Fibroblast of villous mesenchyme (primary cell): ENCODE measurements at places on chromosomes 2 and 18. TPM values are rescaled to one million over a fixed set of nuclear protein-coding genes. Genes with fewer than 3 reads are reported as not detected.

The CFAP65 gene
- total RNA-seq: not detected in 2 replicates

The PKDCC gene
- 8.2 and 31.2 TPM in 2 replicates for total RNA-seq

The UGT1A9 gene
- total RNA-seq: not detected in 2 replicates

The PPP4R1 gene
- 99.2 and 136 TPM in 2 replicates for total RNA-seq

DNA sequence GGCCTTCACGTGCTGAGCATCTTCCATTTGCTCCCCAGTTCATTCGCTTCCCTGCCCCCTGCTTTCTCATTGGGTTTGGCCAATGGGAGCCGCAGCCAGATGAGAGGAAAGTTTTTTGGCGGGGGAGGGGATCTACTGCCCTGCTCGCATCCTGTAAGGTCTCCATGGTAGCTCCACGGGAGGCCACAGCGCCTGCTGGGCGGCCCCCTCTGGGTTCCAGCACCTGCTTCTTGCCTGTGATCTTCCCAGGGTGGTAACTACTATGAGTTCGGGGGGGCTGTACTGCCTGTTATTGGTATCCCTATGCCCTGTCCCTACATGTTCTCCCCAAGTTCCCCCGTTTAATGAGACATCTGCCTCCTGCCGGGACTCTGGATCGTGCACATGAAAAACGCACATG is 57.2 kb downstream of the INPP5D start:
- DNase-seq: no peak

The TUBB8B gene
- total RNA-seq: 0.32 and 0.43 TPM in 2 replicates

The FBXO15 gene
- total RNA-seq: 0.32 and 0.43 TPM in 2 replicates

DNA sequence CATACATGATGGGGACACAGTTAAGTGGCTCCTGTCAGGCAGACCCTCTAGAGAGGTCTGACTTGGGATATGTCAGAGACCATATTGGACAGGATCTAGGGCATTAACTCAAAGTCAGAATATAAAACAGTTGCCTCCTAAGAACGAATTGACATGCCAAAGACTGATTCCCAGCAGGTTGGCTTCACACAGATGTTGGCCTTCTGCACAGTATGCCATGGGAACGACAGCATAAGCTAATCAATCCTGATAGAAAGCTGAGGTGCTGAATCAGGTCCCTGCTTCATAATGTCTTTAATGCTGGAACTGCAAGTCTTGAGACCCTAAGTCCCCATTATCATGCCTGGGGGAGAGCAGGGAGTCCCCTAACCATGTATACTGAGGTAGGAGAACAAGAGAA is 165.1 kb downstream of the SRBD1 start:
- no peak for DNase-seq

The HOXD4 gene
- total RNA-seq: 5.5 and 7.8 TPM in 2 replicates

DNA sequence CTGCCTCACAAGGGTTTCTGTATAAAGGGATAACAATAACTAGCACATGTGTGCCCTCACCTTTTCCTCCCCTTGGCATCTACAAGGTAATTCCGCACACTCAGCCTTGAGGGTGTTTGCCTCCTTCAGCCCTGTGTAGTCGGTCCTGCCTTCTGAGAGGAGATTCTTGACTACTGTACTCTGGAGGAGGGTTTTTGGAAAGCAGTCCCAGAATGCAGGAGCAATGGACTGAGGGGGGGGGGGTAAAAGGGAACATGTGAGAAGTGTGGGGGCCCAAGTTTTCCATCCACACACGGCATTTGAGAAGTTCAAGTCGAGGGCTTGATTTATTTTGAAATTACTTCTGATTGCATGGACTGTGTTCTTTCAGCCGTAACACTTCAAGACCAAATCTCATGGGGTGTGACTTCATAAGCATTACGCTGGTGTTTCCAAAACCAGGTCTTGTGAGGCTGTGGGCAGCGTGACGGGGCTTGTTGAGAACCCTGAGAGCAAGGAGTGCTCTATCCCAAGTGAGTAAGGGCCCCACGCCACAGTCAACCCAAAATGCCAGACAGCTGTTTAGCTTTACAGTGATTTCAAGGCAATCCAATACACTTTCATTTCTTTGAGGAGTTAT is 198.7 kb upstream of the MEIS1 start:
- no peak for DNase-seq

GRCh38 chr2:156625360-156626170 is 189.4 kb downstream of the GPD2 start:
- DNase-seq: no peak

The CAPN13 gene
- total RNA-seq: not detected in 2 replicates

DNA sequence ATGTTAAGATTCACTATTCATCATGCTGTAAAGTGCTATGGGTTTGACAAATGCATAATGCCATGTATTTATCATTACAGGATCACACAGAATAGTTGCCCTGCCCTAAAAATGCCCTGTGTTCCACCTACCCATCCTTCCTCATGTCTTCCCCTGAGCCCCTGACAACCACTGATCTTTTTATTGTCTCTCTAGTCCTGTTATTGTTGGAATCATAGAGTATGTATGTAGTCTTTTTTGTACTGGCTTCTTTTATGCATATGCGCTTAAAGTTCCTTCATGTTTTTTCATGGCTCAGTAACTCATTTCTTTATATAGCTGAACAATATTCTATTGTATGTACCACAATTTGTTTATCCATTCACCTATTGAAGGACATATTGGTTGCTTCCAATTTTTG is 20.3 kb downstream of the CCDC150 start:
- DNase-seq: no peak

The C2orf15 gene
- total RNA-seq: not detected in 2 replicates

The CCNYL1 gene
- total RNA-seq: 7.7 and 10.4 TPM in 2 replicates

The CRYBA2 gene
- total RNA-seq: 1.3 TPM in 1 of 2 replicates, not detected in the other

DNA sequence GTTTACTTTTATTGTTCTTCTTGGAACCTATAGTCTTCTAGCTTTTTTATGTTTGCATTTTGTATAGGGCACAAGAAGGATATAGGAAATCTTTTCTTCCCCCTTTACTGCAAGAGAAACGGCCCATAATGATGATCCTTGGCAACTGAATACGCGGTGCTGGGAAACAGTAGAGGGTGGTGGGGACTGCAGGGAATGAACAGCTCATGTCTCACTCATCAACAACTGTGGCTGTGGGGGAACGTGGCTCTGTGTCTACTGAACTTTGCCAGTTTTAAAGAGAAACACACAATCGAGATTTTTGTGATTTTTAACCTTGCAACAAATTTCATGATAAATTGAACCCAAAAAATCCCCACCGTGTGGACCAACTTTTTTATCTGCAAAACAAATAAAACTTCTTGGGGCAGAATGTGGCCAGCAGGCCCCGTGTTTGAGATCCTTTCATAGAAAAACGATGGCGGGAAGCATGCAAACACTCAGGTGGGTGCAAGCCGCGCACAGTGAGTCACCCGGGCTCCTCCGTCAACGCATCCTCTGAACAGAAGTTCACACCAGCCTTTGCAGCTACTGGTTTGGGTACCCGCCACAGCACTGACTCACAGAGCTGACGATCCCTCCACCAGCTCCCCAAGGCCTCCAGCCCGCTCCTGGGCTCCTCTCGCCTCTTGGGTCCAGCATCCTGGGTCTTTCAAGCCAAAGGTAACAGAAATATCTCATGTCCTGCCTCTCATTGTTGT is 149.3 kb downstream of the COL6A3 start:
- no peak for DNase-seq

GRCh38 chr18:49225160-49225559 is 235.3 kb downstream of the DYM start:
- no peak for DNase-seq

The NEDD4L gene
- total RNA-seq: 11.0 and 31.5 TPM in 2 replicates

GRCh38 chr18:55280503-55280902 is 307.5 kb downstream of the TCF4 start:
- DNase-seq: no peak

DNA sequence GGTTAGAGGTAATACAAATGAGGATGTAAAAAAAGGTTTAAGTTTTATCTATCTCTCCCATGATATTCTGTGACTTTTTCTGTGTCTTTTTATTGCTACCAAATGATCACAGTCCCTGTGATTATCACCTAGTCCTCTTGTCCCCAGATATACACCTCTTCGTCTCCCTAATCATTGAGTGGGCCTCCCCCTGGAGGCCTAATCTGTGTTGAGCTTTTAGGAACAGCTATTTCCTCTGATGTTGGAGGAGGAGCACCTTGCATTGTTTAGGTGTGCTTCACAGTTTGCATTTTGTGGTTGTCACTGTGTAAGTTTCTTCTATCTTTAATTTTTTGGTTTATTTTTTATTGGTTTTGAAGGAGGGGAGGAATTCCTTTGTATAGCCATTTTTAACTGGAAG is 33.3 kb downstream of the CCDC85A start:
- DNase-seq: no peak

DNA sequence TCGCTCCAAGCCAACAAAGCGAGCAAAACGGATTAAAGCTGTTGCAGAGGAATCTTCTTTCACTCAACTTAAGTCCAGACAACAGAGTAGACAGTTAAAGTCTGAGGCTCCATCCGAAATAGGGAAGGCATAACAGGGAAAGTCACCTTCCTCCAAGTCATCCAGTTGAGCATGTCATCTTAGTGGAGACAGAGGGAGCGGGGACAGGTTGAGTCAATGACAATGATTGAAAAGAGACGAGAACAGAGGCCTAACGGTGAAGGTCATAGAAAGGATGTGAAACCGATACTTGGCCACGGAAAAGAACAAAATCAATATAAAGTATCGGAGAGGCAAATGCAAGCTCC is 455 bp downstream of the C18orf32 start:
- peak; percentile 34 for DNase-seq

GRCh38 chr2:1091895-1092585 is 141.4 kb downstream of the SNTG2 start:
- DNase-seq: peak; percentile 7

- DNase-seq: no peak
These were observed 707.7 kb downstream of the LRP1B start for GRCh38 chr2:141423124-141423523.

GRCh38 chr2:239112127-239112774 is 264.4 kb downstream of the TWIST2 start:
- no peak for DNase-seq

The TUBA3E gene
- not detected in 2 replicates for total RNA-seq

- DNase-seq: no peak
These were observed 30.7 kb downstream of the XRCC5 start for GRCh38 chr2:216139884-216140283.

GRCh38 chr2:25207078-25207545 is 38.7 kb upstream of the POMC start:
- no peak for DNase-seq

The ASB18 gene
- not detected in 2 replicates for total RNA-seq

GRCh38 chr2:56177420-56178220 is 6.2 kb upstream of the CCDC85A start:
- DNase-seq: peak; percentile 13

DNA sequence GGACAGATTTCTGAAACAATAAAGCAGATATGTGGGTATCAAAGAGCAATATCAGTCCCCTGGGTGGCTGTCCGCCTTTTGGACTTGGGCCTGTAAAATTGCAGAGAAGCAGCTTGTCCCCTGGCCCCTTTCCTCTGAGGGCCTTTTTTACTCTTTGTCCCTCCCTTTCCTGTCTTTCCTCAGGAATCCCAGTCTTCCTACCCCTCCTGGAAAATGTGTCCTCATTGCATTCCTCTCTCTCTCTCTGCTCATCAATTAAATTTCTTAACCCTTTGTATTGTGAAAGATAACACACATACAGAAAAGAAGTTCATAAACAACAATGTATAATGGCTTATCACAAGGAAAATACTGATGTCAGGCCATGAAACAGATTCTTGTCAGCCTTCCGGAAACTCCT is 3.0 kb upstream of the GRB14 start:
- no peak for DNase-seq

- DNase-seq: no peak
These were observed 227.0 kb upstream of the COPS8 start for GRCh38 chr2:236858661-236859060.

DNA sequence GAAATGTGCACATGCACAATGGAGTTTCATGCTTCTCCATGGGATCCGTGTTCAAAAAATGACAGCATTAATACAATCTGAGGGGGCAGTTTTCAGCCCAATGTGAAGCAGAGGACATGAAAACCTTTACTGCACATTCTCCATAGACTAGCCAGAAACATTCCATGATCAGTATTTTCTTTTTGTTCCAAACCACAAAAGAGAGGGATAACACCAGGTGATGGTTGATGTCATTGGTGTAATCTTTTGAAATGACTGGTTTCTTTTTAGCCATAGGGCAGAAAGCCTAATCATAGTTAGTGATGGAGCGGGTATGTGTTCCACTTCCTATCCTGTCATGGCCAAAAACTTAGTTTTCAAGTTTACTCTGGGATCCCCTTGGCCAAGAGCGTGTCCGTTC is 1.8 kb upstream of the KYNU start:
- no peak for DNase-seq

- no peak for DNase-seq
These were observed 135.2 kb upstream of the ACVR2A start for GRCh38 chr2:147709655-147710054.

DNA sequence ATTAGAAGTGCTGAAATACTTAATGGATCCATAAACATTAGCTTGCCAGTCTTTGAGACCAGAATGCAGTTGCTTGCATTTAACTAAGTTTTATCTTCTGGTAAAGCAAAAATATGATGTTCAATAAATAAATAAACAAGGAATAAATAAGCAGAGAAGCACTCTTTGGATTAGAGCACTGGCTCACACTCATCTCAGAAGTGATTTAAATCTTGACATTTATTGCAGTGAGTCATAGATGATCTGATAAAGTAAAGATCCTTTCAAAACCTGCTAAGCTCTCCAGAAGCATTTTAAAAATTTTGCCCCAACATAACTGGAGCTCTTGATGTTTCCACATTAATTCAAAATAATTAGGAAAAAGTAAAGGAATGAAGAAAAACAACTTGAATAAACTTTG is 66.8 kb downstream of the KYNU start:
- peak; percentile 76 for DNase-seq

DNA sequence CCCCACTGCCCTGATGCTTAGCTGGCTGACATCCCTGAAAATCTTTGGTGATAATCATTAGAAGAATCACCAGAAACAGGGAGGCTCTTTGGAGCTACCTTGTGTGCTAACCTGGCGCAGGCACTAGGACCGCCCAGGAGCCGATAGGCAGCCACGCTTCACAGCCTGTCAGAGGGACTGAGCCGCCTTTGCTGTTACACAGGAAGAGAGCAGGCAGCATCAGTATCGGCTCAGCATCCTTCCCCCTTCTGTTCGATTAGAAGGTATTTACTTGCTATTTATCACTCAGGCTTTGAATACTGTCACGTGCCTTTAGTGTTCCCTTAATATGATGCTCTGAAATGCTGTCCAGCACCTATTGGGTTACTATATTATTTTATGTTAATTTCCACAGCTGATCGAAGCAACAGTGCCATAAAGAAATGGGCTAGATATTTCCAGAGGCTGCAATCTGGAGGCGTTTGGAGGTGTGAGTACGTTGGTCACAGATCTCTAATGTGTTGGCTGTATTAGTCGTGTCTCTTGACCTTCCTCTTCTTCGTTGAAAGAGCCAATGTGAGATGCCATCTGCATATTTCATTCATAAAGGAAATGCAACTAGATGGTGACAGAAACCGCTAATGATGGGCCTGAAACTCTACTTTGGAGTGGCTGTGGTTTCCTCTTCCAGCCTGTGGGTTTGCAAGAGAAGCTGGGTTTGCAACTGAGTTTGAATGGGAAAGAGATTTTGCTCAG is 110.4 kb upstream of the RAB27B start:
- no peak for DNase-seq

The PECR gene
- total RNA-seq: 9.9 and 12.6 TPM in 2 replicates

GRCh38 chr2:144681389-144681788 is 161.5 kb upstream of the ZEB2 start:
- no peak for DNase-seq

The SERPINB4 gene
- not detected in 2 replicates for total RNA-seq

The ANKRD29 gene
- total RNA-seq: 0.43 and 0.97 TPM in 2 replicates
